Sigmoid colon (tissue), 7 donors: ENCODE measurements at places on chromosomes 2 and 18. TPM values are rescaled to one million over a fixed set of nuclear protein-coding genes. Genes with fewer than 3 reads are reported as not detected.

The RASGRP3 gene
- 14.7 TPM for total RNA-seq

The COBLL1 gene
- 17.6 TPM for total RNA-seq

DNA sequence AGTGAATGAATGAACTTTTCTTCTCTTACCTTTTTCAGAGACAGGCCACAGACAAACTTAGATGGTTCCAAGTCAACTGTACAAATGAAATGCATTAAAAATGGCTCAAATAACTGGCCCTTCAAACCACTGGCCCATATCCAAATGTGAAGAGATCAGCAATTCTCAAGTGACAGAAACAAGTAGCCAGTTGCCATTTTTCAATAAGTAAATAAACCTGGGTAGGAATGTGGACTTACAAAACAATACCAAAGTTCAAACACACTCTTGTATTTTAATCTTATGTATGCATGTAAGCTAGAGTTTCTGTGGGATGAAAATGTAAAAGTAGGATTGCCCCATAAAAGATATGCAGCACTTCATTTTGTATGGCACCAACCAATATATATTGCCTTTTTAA, 129.2 kb downstream of the MEP1B start:
- no peaks in the 10 kb centered on the region for H3K36me3 ChIP-seq
- H3K4me1 ChIP-seq, result no peaks in the 10 kb centered on the region
- DNase-seq, result no peak

DNA sequence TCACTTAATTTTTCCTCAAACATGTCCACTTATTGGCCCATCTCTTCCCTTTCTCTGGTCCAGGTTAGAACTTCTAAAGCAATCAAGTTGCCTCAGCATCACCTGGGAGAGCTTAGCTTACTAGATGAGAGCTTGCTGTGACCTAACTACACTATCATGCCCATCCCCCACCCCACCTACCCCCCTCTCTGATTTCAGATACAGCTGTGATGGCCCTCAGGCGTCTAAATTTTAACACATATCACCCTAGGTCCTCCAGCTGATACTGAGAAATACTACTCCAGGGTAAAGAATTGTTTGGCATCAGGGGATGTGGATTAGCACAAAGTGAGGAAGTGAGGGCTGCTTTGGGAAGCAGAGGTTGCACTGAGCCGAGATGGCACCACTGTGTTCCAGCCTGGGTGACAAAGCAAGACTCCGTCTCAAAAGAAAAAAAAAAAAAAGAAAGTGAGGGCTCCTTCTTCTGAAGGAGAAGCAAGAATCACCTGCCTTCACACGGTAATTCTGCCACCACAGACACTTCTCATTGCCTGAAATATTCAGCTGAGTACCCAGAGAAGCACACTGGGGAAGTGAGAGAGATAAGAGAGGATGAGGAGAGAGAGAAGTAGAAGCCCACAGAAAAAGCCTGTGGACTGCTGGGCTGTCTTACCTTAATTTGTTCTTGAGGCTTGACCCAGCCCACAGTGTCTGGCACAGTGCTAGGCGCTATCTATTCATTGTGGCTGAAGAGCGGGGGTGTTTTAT, 263.4 kb downstream of the ASXL3 start:
- H3K36me3 ChIP-seq, result no peaks in the 10 kb centered on the region
- no peak overlapping the region for H3K4me3 ChIP-seq
- no peak overlapping the region for H3K27ac ChIP-seq

GRCh38 chr2:106990297-106990696, 104.3 kb upstream of the ST6GAL2 start:
- no peaks in the 10 kb centered on the region for H3K4me1 ChIP-seq
- DNase-seq, result no peak
- H3K27ac ChIP-seq, result no peak overlapping the region
- H3K36me3 ChIP-seq, result no peaks in the 10 kb centered on the region

DNA sequence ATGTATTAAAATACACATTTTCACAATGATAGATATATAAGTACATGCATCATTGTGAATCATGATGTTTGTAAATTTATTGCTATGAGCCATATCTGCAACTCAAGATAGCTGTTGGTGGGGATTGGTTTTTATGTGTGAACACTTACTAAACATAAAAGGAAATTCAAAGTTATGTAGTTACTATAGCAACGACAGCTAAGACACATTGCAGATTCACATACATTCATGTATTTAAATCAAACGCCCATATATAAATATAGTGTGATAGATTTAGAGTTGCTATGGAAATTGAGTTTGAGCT, 65.6 kb downstream of the MAPRE2 start:
- no peak overlapping the region for H3K4me3 ChIP-seq
- no peaks in the 10 kb centered on the region for H3K4me1 ChIP-seq
- H3K27me3 ChIP-seq, result no peaks in the 10 kb centered on the region
- DNase-seq, result no peak
- H3K27ac ChIP-seq, result no peak overlapping the region

- H3K27ac ChIP-seq, result no peak overlapping the region
- H3K4me3 ChIP-seq, result no peak overlapping the region
- H3K4me1 ChIP-seq, result peaks cover 8% of the 10 kb centered on the region
- DNase-seq, result no peak
- H3K27me3 ChIP-seq, result no peaks in the 10 kb centered on the region
These were observed 391.3 kb upstream of the CDH7 start for GRCh38 chr18:65359479-65359878.

GRCh38 chr2:239688840-239689239, 288.0 kb upstream of the HDAC4 start:
- H3K4me3 ChIP-seq, result no peak overlapping the region
- no peaks in the 10 kb centered on the region for H3K27me3 ChIP-seq

DNA sequence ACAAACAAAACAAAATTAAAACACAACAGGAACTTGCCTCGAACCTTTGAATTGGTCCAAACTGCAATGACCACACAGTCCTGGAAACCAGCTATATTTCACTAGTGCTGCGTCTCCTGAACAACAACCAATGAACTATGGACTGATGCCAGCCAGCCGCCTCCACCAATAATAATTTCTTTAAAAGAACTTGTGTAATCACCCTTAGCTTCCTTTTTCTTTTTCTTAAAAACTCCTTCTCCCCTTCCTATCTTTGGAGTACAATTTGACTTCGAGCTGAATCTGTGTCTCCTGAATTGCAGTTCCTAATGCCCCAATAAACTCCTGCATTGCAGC, 1.6 kb upstream of the CXXC1 start:
- no peak overlapping the region for H3K4me3 ChIP-seq
- no peak overlapping the region for H3K27ac ChIP-seq
- H3K4me1 ChIP-seq, result peaks cover 12% of the 10 kb centered on the region
- DNase-seq, result peak; percentile 65
- H3K27me3 ChIP-seq, result no peaks in the 10 kb centered on the region
- no peaks in the 10 kb centered on the region for H3K36me3 ChIP-seq
